T-cell (primary cell): ENCODE measurements at places on chromosomes 6 and 20. TPM values are rescaled to one million over a fixed set of nuclear protein-coding genes. Genes with fewer than 3 reads are reported as not detected.

Gene CHRNA4
- total RNA-seq, result not detected

Gene MYL9
- 2.8 TPM for total RNA-seq

Gene SLC12A5
- not detected for total RNA-seq

Gene PPP1R14C
- not detected for total RNA-seq

Gene MAP7
- 0.61 TPM for total RNA-seq

Gene TMEM239
- not detected for total RNA-seq

Gene TUBB2B
- 0.46 TPM for total RNA-seq

Gene SERPINB6
- 38.0 TPM for total RNA-seq
